LNCaP clone FGC (cell line): ENCODE measurements at places on chromosomes 4 and X.

DNA sequence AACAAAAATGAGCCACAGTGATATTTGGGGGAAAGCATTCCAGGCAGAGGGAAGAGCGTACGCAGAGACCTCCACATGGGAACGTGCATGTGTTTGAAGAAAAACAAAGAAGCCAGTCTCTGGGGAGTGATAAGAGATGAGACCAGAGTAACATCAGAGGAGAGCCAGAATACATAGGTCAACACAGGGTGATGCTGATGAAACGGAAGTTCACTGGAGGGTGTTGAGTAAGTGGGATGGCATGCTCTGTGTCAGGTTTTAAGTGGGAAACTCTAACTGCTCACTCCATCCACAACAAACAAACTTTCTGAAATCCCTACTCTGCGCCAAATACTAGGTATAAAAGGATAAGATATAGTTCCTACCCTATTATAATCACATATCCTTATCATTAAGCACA lies 110.0 kb downstream of the ARHGAP6 start:
- no peak for DNase-seq

DNA sequence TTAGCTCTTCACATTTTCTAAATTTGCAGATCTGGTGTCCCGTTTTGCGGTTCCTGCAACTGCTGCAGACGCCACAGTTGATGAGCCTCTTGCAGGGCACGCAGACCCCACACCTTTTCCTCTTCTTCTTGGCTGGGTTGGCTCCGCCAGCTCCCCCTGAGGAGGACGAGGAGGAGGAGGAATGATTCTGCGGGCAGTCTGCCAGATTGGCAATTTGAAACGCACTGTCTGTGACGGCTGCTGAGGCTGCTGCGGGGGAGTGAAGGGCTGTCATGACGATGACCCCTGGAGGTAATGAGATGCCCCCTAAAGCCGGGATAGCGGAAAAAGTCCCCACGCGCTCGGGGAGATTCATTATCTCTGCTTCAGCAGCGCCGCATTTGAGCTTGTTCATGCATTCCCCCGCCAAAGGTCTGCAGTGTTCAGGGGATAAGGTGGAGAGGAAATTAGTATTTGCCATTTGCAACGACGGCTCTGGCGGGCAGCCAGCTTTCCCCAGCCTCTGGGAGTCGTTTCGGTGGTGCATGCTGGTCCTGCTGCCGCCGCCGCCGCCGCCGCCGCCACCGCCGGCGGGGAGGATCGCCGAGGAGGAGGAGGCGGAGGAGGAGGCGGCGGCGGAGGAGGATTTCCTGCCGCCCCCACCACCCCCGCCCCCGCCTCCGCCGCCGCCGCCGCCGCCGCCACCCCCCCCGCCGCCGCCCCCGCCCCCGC lies 3.8 kb downstream of the CXXC4 start:
- DNase-seq = no peak

GRCh38 chrX:19684311-19684710 lies 169.0 kb upstream of the MAP3K15 start:
- DNase-seq = no peak

- no peak for DNase-seq
These were observed 18.0 kb downstream of the ETDC start for GRCh38 chrX:135327299-135327698.

DNA sequence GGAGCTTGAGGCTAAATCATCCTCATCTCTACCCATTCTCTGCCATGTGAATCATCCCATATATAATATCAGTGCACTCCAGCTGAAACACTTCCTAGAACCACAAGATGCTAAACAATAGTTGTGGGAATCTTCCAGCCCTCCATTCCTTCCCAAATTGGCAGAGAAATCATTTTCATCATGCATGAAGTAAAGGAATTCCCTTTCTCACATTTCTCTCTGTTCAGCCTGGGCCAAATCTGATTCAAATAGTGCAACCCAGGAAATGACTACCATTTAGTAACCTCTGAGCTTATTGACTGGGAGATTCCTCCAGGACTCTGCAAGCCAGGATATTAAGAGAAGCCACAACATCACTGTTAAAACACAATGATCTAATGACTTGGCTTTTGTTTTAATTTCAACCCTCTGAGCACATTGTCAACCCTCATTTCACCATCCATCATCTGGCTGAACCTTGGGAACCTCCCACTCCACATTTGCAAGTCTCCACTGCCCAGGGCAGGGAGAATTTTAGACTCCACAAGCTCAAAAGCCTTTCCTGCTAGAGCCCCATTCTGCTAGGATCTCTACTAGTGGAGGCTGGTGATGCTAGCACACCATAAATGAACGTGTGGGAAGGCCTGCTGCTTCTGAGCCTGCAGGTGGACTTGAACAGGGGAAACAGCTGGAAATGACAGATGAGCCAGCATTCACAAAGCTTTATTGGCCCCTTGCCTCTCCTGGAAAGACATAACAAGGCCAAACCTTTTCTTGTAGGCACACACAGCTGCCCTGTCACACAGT lies 133.9 kb downstream of the TET2 start:
- no peak for DNase-seq

GRCh38 chr4:15682242-15683142 lies 865 bp downstream of the FAM200B start:
- no peak for DNase-seq

DNA sequence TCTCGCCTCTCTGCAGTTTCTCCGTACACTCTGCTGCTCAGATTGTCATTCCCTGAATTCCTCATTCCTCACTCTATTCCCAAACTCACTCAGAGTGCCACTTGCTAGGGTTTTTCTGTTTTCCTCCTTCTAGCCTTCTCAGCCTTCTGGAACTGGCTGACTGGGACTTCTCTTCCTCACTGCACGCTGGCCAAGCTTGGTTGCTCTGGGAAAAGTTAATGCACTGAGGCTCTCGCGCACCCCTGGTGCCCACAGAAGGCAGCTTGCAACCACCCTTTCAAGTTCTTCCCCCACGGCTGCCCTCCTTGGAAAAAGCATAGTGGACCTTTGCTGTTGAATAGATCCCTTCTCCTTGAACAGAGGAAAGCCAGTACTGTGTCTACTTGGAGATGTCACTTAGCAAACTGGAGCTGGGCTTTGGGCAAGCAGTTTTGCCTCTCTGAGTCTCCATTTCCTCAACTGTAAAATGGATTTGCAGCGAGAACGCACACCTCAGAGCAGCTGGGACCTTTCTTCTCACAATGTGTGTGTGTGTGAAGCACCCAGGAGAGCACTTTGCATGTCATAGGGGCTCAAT lies 6.0 kb upstream of the CCKAR start:
- no peak for DNase-seq

DNA sequence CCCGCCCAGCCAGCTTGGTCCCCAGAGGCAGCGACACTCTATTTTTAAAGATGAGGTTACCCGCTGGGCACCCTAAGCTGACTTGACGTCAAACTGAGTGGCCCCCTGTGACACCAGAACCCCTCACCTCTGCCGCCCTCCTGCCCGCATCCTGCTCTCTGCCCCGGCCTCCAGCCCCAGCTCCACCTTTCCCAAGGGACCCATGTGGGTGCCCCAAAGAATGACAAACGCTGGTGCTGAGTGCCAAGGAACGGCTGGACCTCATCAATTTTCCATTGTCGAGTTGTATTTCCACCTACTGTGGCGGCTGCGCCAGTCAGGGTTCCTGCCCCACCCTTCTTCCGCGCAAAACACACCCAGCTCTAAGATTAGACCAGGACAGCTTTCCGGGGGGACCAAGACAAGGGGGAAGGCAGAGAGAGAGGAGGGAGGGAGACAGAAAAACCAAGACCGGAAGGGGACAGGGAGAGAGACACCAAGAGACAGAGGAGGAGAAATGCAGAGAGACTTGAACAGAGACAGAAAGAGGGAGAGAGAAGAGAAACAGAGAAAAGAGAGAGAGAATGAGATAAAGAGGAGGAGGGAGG lies 2.0 kb downstream of the PRKX start:
- no peak for DNase-seq

GRCh38 chr4:118927974-118928373 lies 39.3 kb downstream of the SYNPO2 start:
- DNase-seq = peak; percentile 51

- no peak for DNase-seq
These were observed 44.9 kb downstream of the ZNF182 start for GRCh38 chrX:47958761-47959342.

DNA sequence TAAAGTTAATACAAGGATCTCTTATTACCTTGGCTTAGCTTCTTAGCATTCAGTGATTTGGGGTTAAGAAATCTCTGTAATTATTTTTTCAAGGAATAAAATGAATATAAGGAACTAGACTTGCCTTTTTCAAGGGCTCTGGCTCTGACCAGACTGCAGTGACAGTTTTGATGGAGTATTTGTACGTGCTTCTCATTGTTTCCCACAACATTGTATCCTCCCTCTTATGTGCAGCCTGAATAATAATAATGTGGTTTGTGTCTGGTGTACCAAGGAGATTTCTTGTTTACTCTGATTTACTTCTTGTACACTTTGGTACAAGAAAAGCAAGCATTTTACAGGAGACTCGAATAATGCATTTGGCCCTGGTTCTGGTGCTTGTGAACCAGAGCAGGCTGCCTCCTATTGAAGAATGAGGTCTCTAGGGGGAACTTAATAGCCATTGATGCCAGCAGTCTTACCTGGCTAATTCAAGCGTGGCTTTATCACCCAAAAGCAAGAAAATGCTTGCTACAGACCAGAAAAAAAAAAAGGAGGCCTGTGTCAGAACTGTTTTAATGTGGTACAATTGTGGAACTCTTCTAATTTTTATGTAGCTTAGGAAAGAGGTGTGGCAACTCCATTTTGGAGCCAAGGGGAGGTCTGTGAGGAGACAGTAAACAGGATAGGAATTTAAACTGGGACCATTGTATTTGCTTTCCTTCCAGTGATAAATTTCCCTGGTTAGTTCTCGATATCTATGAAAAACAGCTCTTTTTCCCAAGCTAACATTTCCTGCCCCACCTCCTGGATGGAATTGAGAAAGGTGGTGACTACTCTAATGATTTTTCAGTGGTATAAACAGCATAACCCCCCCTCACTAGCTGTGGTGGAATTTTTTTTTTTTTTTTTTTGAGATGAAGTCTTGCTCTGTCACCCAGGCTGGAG lies 5.6 kb downstream of the OTC start:
- DNase-seq = no peak

GRCh38 chr4:139890816-139891215 lies 225.2 kb downstream of the MGST2 start:
- DNase-seq = no peak

DNA sequence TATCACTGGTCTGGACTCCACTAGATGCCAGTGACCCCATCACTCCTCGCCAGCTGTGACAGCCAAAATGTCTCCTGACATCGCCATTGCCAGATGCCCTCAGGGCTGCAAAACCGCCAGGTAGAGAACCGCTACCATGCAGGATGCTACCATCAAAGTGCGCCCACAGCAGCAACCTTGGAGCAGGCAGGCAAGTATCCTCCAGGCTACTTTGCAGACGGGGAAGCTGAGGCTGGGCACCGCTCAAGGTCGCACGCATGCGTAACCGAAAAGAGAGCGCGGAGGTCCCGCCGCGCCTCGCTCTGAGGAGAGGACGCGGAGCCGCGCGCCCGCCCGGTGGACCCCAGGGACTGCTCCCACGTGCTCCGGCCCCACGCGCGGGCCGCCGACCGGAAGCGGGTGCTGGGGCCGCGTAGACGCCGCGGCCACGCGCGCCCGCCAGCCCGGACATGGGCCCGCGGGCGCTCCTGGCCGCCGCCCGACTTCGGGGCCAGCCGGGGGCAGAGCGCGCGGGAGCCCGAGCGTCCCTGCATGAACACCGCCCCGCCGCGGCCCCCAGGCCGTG lies at the start of gene STS:
Gene STS (plus strand): TSS at position 300 of the 565 bp plus-strand sequence. CDS start 105,488 bp downstream, outside the sequence.
- no peak for DNase-seq

GRCh38 chr4:83075311-83076095 lies 39.0 kb downstream of the PLAC8 start:
- DNase-seq = no peak
